ENCODE measurements at places on chromosomes 7 and 10. TPM values are rescaled to one million over a fixed set of nuclear protein-coding genes. Genes with fewer than 3 reads are reported as not detected.
A peak's percentile ranks its signal among the peaks of the same experiment; 100 is the strongest.

The RALA gene
- total RNA-seq, result 37.5 TPM

The PNLIPRP2 gene
- not detected for total RNA-seq

The SLC13A1 gene
- not detected for total RNA-seq

The SORCS1 gene
- total RNA-seq, result not detected

The VGF gene
- not detected for total RNA-seq

The FAM25A gene
- not detected for total RNA-seq

The SUMF2 gene
- 103 TPM for total RNA-seq

The LIPF gene
- not detected for total RNA-seq

The CALY gene
- 1.4 TPM for total RNA-seq

The UPP1 gene
- 87.4 TPM for total RNA-seq

The TUBAL3 gene
- total RNA-seq, result not detected

The ADAM8 gene
- total RNA-seq, result 67.3 TPM

DNA sequence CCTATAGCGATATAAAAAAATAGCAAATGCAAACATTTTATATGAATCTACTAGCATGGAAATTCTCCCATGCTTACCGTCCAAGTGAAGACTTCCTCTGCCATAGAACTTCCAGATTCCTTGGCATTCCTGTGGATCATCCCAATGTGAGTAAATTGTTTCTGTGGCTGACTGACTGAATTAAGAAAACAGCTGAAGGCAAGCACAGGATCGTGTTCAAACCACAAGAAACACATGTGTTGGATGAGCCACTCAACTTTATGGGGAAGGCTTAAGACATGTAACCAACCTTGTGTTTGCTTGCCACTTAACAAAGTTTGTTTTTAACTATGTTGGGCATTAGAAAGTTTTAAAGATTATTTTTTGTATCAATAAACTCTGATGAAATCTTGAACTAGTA lies 2.6 kb upstream of the MYPN start:
- no peak for DNase-seq

GRCh38 chr7:11615174-11615573 lies 216.8 kb downstream of the THSD7A start:
- DNase-seq, result no peak

- DNase-seq, result no peak
Measured at GRCh38 chr7:157499835-157500153, 163.0 kb downstream of the DNAJB6 start.

DNA sequence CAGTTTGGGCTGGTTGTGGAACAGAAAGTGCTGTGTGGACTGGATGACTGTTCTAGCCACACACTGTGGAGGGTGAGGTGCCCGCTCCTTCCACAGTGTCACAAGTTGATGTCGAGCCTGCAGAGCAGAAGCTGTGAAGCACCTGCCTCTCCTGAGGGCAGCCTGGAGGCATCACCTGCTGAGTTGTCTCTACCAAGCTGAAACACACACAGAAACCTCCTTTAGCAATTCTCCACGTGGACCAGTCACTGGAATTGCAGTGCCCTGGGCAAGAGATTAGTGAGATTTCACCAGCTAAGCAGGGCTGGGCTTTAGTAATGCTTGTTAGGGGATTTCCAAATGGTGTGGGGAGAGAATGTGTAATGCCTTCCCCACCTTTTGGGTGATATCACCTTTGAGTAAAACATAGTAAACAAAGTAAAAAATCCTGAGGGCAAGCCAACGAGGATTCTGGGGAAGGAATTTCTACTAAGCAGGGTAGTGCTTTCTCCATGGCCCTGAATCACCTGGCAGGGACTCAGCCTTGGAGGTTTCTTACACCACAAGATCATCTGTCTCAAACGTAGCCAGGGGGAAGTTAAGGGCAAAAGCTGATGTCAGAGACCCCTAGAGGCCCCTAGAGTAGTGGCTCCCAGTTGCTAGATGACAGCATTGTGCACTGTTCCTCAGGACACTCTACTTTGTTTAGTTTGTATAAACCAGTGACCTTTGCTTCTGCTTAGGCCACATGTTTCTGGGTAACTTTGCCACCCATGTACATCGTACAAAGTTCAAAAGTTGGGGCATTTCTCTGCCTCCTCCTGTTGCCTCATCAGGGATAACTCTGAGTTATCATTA lies 233.1 kb upstream of the IGFBP3 start:
- no peak for DNase-seq

GRCh38 chr7:24152877-24153472 lies 131.0 kb upstream of the NPY start:
- no peak for DNase-seq

DNA sequence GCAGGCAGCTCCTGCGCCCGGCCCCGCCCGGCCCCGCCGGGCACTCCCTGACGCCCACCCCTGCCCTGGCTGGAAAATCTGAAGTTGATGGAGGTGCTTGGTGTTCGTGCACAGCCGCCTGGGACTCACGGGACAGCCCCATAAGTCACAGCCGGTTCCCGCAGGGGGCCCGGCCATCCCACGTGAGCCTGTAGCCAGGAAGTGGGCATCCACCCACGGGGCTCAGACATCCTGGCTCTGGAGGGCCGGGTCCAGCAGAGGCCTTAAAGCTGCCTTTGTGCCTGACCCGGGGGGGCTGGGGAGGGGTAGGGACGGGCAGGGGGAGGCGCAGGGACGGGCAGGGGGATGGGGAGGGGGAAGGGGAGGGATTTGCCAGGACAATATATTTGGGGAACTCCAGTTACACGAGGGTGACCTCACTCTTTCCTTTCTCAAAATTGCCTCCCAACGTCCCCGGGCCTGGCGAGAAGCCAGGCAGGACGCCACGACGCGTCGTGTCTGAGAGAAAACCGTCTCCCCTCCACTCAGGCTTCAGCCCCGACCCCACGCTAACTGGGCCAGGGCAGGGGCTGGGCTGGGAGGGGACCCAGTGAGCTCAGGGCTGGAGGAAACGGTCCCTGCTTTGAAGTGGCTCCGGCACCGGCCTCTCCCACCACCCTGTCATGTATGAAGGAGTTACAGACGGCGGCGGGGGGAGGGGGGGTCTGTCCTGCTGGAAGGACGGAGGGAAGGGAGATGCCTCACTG lies 82.1 kb upstream of the PDGFA start:
- DNase-seq, result peak; percentile 90

GRCh38 chr10:103069453-103070331 lies 123.4 kb downstream of the NT5C2 start:
- DNase-seq, result peak; percentile 75

DNA sequence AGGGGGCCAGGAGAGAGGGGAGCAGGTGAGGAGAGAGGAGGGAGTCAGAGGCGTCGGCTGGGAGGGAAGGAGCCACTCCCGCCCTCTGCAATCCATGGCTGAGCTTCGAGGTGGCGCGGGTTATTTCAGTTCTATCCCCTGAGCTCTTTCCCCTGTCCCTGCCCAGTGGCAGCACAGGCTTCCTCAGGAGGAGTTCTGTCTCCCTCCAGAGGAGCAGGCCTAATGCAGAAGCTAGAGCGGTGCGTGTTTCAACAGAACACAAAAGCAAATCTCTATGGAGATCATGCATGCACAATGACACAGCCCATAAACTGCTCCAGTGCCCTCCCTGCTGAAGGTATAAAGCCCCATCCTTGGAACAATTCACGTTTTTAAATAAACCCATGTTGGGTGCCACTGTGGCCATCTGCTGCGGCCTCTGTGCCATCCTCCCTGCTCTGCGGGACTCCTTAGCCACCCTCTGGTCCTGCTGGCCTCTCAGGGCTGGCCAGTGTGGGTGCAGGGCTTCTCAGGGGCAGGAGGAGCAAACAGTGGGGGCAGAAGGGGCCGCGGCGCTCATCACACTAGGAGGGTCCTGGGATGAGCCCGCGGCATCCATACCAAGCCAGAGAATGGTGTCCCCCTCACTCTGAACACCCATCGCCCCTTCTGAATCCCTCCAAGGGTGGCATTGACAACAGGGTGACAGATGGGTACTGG lies 192.6 kb upstream of the LYZL2 start:
- no peak for DNase-seq

- DNase-seq, result peak; percentile 75
Measured at GRCh38 chr7:151168003-151168786, 701 bp upstream of the GBX1 start.

DNA sequence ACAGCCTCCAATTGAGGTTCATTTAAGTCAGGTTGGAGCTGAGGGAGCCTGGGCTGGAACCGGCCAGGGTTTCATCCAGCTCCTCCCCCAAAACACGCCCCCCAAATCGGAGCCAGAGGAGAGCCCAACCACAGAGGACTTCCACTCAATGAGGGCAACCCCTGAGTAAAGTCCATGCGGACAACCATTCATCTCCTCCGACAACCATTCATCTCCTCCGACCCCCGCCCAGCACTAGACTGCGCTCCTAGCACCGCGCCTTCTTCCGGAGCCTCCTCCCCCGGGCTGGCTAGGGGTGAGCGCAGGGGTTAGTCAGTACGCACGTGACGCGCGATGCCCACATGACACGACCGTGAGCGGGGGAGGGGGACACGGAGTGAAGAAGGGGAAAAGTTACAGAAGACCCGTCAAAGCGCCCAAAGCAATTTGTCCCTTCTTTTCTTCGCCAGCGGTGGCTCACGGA lies 1.4 kb downstream of the MAGI2 start:
- DNase-seq, result peak; percentile 56

- peak; percentile 53 for DNase-seq
Measured at GRCh38 chr10:72316748-72317435, 37.8 kb downstream of the DNAJB12 start.

GRCh38 chr7:151411551-151411950 lies 1.7 kb upstream of the WDR86 start:
- no peak for DNase-seq

GRCh38 chr10:125062227-125062913 lies 98.0 kb downstream of the CTBP2 start:
- no peak for DNase-seq

- no peak for DNase-seq
Measured at GRCh38 chr7:81624021-81624592, 145.7 kb downstream of the HGF start.

GRCh38 chr7:121739465-121739864 lies 133.5 kb upstream of the PTPRZ1 start:
- no peak for DNase-seq

DNA sequence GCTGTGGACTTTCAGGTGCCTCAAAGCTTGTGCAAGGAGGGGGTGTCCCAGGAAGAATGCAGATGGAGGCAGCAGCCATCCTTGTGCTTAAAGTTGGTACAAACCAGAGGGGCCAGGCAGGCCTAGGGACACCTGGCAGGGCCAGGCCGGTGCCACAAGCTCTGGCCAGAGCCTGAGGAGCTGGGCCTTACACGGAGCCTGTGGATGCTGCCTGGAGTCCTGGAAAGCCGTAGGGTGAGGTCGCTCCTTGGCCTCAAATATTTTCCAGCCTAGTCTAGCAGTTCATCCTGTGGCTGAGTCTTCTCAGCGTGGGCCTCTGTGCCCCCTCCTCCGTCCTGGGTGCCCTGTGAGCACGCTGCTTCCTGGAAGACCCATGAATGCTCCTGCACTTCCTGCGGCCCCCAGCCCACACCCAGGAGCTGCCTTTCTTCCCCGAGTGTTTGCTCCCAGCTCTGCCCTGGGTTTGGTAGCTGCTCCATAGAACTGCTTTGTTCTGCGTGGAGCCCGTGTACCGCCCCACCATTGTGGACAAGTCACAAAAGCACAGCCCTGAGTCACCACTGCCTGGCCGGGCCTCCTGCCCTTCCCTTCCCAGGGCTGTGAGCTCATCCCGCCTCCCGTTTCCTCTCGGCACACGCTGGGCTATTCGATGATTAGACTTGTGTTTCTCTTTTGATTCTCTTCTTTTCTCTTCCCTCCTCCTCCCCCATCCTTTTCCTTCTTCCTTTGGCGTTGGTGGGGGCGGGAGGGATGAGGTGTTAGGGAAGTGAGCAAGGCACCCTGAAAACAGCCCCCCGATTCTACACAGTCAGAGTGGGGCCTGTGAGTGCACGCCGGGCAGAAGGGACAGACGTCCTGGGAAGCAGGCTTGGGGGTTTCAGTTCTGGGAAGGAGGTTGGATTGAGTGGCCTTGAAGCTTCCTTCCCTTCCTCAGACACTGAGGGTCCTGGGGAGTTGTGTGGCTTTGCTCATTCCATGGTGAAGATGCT lies 73.2 kb upstream of the SHH start:
- DNase-seq, result no peak

- no peak for DNase-seq
Measured at GRCh38 chr7:43872406-43873110, 3.2 kb upstream of the MRPS24 start.

DNA sequence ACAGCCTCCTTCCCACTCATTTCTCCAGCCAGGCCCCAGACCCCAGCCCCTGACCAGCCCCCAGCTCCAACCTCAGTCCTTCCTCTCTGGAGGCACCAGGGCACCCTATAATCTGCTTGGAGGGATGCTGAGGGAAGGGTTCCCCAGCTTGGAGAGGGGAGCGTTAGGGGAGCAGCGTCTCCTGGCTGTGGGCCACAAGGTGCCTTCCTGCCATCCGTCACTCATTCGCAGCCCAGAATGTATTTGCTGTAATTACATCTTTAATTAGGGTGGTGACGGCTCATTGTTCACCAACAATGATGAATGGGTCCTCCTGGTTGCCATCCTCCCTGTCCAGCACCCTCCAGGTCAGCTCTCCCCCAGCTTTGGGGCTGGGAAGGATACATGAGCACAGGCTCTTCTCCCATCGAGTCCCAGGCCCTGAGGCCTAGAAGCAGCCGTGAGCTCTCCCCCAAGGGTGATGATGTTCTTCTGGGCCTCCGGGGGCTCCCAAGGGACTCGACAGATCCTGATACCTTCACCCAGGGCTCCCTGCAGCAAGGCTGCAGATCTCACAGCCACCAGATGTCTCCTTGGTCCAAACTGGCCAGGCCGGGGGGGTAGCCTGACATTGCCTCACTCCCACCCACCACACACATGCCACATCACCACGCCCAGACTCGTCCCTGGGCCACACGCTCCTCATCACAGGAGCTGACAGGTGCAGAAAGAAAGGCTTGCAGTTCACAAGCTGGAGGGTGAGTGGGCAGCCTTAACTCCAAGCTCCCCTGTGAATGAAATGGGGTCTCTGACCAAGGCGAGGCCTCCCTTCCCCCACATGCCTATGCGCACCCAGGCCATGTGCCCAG lies 26.8 kb downstream of the POLL start:
- no peak for DNase-seq

DNA sequence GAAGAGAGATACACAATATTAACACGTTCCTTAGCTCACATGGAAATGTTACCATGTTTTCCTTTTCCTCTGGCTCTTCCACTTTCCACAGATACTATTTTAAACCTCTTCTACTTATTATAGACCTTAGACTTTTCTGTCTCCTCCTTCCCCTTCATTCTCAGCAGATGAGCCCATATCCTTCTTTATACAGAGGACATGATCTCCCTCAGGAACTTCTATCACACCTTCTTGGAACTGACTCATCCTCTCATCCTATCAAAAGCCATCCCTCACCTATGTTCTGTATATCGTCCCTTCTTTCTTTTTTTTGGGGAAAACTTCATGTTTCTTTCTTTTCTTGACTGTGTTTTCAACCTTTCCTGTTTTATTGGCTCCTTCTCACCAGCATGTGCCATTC lies 20.8 kb downstream of the MTPN start:
- no peak for DNase-seq

DNA sequence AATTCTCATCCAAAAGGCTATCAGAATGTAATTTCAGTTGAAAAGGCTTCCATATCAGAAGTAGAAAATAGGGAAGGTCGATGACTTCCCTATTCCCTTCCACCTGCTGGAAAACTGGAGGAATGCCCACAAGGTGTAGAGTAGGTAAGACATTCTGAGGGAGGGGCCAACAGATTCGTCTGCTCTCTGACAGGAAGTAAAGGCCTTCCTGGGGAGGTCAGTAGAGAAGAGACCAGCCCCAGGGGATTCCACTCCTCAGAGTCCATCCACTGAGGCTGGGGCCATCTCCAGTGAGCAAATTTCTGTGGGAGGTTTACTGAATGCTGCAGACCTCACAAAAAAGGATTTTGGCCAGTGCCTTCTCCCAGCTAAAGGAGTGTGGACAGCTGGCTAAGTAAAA lies 19.5 kb downstream of the NPSR1 start:
- DNase-seq, result no peak

GRCh38 chr10:43226441-43226840 lies 40.4 kb downstream of the RASGEF1A start:
- no peak for DNase-seq

- DNase-seq, result no peak
Measured at GRCh38 chr10:84341983-84342382, 13.6 kb downstream of the CCSER2 start.
